ENCODE measurements at places on chromosomes 16 and 17.

GRCh38 chr17:72382971-72383722 lies 262.3 kb downstream of the SOX9 start:
- no peak for DNase-seq

DNA sequence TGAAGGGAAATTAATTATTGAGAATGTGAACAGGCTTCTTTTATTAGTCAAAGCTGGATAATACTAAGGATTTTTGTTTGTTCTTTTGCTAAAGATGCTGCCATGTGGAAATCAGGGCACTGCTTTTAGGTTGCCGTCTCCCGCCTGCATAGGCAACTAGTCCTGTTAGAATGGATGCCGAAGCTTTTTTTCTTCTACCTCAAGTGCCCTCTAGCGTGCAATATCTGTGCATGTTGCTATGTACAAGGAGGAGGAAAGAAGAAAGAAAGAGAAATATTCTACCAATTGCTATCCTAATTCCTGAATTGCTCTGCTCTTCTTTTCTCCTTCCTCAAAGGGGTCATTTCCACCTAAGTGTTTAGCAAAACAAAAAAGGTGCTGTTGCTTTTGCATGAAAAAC lies 5.2 kb upstream of the CDH8 start:
- no peak for DNase-seq

DNA sequence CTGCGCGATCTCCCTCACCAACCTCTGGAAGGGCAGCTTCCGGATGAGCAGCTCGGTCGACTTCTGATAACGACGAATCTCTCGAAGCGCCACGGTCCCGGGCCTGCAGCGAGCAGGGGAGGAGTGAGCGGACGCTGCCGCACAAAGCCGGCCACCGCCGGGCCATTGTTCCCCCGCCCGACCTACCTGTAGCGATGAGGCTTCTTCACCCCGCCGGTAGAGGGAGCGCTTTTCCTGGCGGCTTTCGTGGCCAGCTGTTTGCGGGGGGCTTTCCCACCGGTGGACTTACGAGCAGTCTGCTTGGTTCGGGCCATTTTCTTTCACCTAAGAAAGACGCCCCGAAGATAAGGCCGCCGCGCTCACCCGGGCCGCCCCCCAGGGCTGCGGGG lies 5.8 kb upstream of the UNK start:
- no peak for DNase-seq

GRCh38 chr17:43368740-43369506 lies 29.9 kb upstream of the ARL4D start:
- peak; percentile 75 for DNase-seq

- DNase-seq = no peak
Observed at GRCh38 chr16:55146966-55147365, 177.0 kb upstream of the IRX6 start.

GRCh38 chr17:55172612-55173011 lies 92.1 kb upstream of the HLF start:
- no peak for DNase-seq

DNA sequence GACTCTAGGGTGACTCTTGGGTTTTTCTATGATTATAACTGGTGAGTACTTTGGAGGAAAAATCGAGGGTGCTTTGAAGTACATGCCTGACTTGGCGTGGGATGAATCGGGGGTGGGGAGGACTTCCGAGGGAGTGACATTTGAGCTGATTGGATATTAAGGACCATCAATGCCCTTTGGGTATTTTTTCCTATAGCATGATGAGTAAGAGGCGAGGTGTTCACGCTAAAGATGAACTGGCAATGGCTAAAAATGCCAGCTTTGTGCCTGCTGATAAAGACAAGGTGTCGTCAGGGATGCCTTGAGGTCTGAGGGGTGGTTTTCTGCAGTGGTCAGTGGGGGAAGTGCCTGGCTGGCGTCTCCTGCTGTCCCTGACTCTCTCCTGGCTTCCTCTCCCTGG lies 25.3 kb downstream of the USP43 start:
- DNase-seq = no peak

GRCh38 chr16:85520853-85521521 lies 92.1 kb upstream of the GSE1 start:
- DNase-seq = no peak

GRCh38 chr16:30028438-30029076 lies 2.5 kb downstream of the TLCD3B start:
- DNase-seq = no peak

DNA sequence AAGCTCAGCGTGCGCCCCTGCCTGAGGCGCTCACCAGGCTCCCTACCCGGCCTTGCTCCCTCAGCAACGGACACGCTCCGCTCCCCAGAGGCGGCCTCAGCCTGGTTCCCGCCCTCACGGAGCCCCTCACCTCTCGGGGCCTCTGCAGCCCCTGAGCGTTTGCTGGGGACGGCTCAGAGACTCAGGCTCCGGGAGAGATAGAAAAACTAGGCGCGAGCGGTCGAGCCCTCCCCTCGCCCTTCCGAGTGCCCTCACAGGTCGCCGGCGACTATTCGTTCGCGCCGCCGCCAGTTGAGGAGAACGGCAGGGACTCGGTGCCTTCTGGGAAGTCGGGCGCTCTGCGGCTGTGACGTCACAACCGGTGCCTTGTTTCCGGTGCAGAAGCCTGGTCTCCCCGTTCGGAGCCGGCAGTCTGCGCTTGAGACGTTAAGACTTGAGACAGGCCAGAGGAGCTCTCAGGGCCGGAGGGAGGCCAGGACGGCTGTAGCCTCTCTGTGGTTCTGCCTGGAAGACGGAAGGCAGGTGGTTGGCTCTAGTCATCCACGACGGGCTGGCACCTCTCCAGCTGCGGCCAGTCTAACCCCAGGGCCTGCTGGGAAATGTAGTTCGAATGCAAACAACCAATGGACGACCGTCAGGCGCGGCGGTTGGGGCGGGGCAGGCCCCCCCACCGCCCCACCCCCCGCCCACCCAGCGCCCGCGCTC lies at the start of gene ZNF200:
Gene ZNF200, minus strand, starts transcription at position 302 of the 705 bp plus-strand sequence. CDS start 1,403 bp downstream, outside the sequence.
- DNase-seq = peak; percentile 86

GRCh38 chr16:68528686-68529379 lies 10.3 kb upstream of the ZFP90 start:
- DNase-seq = peak; percentile 76

GRCh38 chr16:88349903-88350900 lies 32.6 kb upstream of the ZNF469 start:
- no peak for DNase-seq

DNA sequence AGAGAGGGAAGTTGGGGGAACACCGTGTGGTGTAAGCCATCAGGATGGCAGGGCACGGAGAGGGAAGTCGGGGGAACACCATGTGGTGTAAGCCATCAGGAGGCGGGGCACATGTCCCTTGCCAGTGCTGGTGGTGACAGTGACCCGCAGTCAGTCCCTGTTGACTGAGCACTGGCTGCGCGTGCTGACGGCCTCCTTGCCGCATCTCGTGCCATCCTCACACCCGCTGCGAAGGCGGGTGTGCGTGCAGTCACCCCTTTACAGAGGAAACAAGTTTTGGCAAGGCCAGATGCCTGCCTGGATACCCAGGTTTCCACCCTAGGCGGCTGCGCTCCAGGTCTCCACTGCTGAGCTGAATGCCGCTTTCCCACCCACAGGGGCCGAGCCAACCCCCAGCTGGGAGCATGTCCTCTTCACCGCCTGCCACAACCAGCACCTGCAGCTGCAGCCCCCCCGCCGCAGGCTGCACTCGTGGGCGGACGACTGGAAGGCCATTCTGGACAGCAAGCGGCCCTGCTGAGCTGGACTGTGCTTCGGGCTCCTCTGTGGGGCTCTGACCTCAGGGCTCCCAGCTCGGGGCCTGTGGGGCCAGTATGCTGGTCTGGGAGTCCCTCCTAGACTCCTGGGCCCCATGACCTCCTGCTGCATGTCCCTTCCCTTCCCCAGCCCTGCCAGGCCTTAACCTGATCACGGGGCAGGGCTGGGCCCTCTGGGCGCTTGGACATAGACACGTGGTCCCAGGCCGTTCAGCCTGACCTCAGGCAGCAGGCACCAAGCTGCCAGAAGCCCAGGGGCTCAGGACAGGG lies 43.5 kb downstream of the NT5M start:
- no peak for DNase-seq

GRCh38 chr17:27985736-27986399 lies 56.6 kb upstream of the NLK start:
- DNase-seq = no peak

DNA sequence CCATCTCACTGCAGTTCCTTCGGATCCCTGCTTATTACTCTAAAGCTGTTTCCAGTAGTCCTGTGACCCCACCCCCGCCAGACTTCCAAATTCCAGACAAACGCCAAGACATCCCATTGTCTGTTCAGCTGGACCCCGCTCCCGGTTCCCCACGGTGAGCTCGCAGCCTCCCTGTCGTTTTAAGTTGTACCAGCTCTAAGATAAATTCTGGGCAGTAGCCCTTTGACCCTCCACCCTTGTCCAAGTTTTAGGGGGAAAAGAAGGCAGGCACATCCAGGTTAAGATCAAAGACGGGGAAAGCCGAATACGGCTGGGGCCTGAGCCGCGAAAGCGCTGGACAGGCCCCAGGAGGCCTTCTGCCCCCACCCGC lies 589 bp downstream of the ARL6IP1 start:
- no peak for DNase-seq

- DNase-seq = no peak
Observed at GRCh38 chr17:45276031-45276430, 14.1 kb upstream of the SPATA32 start.

GRCh38 chr17:57803021-57803420 lies 46.8 kb downstream of the MRPS23 start:
- DNase-seq = no peak

- no peak for DNase-seq
Observed at GRCh38 chr16:85437166-85438052, 175.7 kb upstream of the GSE1 start.

GRCh38 chr16:15035163-15035729 lies 20.6 kb downstream of the NTAN1 start:
- no peak for DNase-seq

GRCh38 chr16:79887541-79888540 lies 287.3 kb upstream of the MAF start:
- no peak for DNase-seq

- DNase-seq = no peak
Observed at GRCh38 chr17:18314059-18314730, 599 bp downstream of the TOP3A start.

DNA sequence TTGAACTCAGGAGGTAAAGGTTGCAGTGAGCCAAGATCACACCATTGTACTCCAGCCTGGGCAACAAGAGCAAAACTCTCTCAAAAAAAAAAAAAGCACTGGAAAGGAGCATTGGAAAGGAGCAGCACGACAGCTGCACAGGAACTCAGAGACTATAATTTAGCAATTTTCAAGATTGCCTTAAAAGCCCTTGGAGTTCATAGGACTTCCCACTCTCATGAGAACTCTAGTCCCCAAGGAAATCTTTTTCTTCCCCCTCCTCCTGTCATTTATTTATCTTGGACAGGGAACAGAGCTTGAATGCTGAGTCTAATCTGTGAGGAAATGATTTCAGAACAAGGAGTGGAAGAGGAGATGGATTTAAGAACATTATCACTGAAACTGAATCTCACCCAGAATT lies 69.0 kb downstream of the PLXDC1 start:
- DNase-seq = no peak

DNA sequence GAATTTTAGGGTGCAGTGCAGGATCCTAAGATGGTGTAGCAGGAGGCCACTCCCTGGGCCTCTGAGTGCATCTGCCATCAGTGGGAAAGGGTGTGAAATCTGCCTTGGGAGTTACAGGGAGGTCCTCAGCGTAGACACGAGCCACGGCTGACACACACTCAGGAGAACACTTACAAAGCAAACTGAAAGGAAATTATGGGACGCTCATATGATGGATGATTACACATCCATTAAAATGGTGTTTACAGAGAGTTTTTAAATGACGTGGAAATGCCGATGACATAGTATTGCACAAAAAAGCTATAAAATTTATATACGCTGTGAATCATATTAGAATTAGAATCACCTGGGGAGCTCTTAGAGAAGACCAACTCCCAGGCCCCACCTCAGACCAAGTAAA lies 175.2 kb downstream of the CCDC182 start:
- no peak for DNase-seq

DNA sequence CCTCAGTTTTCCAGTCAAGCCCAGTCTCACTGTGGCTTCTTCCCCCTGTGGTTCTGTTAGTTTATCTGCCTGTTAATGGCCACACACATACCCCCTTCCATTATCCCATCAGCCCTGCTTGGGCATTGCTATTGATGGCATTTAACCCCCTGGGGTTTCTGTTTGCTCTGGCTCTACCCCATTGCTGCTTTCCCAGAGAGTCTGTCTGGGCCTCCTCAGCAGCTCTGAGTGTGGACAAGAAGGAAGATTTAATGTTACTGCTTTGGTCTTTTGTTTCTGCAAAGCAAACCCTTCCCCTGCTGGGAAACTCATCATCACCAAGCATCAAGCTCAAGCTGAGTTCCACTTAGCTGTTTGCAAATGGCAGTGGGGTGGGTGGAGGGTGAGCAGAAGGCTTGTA lies 162.7 kb downstream of the CCT6B start:
- no peak for DNase-seq

DNA sequence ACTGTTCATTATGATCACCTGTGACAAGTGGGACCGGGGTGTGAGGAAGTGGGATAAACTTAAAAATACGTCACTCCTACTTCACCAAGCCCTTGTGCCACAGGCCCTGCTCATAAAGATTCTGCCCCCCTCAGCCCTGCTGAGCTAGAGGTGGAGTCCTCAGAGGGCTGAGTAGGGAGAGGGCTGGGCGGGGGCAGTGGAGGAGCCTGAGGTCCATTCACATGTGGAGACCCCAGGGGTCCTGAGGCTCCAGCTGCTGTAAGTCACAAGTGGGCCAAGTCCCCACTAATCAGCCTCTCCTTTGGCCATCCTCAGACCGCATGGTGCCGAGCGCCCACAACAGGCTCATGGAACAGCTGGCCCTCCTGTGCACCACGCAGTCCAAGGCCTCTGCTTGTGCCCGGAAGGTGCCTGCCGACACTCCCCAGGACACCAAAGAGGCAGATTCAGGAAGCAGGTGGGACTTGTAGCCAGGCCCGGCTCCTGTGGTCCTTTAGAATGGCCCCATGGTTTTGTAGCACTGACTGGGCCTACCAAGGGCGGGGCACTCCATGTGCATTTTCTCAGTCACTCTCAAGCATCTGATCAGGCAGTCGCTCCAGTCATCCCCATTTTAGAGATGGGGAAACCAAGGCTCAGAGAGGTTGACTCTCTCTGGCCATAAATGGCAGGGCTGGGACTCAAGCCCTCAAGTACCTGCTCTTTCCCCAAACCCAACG lies 10.4 kb downstream of the DNAAF8 start:
- DNase-seq = no peak

- DNase-seq = no peak
Observed at GRCh38 chr16:86396901-86397311, 113.4 kb upstream of the FOXF1 start.
